GM03348 (cell line): ENCODE measurements at places on chromosomes 3 and 15.

GRCh38 chr3:79012946-79013362 is 754.8 kb downstream of the ROBO1 start:
- no peak for DNase-seq

- DNase-seq = no peak
Measured at GRCh38 chr3:108441518-108441917, 68.9 kb downstream of the MYH15 start.

DNA sequence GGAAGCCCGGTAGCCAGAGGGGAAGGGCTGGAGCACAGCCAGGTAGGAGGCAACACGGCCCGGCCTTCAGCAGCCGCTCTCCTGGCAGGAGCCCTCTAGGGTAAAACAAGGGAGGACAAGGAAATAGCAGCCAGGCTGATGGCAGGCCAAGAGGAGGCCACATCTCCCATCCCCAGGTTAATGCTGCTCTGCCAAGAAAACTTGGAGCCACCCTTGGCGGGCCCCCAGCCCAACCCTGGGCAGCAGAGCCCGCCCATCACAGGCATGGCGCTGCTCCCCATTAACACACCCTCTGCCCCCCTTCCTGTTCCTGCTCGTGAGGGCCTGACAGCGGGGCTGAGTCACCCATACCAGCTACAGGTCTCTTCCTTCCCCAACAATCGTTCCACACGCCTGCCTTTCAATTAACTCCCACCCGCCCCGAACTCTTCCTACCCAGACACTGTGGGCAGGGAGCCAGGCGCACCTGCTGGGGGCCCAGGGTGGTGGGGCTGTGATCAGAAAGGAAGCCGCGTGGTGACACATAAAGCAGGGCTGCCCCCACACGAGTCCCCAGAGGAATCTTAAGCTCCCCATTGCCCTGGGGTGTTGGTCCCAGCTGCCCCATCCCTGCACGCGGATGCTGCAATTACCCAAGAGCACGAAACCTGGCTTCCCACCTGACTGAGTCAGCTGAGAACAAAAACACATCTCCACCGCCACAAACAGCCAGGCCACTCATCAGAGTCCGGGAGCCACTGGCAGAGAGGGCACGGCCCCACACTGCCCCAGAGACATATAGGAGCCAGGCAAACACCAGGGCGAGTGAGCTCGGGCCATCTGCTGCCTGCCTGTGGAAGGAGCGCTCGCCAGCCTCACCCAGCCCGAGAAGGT is at the start of gene C15orf62:
TSS of gene C15orf62 (plus strand) at position 707 of the 873 bp plus-strand sequence. CDS start 516 bp downstream, outside the sequence.
- no peak for DNase-seq

- no peak for DNase-seq
Measured at GRCh38 chr3:124361566-124361965, 368.7 kb upstream of the UMPS start.

DNA sequence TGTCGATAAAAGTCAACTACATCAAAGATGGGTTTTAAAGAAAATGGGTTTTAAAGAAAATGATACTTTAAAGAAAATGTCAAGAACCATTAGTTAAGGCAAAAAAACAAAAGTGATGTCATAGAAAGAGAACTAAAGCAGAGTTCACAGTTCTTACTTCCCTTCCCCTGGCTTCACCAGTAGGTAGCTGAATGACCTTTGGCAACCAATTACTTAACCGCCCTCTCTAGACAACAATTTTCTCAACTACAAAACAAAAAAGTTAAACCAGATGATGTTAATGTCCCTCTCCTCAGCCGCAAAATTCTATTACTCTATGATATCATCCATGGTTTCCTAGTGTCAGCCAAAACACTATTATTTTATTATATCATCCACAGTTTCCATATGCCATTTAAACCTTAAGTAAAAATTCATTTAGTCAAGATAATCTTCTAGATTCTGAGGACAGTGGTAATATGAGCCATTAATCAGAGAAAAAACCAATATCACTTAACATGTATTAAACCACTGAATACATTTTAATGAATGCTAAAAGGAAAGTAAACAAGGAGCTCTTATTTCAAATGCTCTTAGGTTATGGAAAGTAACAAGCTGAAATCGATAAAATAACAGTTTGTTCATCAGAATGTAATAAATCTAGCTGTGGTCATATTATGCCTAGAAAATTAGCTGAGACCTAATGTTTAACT is 13.1 kb downstream of the RYK start:
- DNase-seq = no peak
